ENCODE measurements at places on chromosomes 3 and 15.

DNA sequence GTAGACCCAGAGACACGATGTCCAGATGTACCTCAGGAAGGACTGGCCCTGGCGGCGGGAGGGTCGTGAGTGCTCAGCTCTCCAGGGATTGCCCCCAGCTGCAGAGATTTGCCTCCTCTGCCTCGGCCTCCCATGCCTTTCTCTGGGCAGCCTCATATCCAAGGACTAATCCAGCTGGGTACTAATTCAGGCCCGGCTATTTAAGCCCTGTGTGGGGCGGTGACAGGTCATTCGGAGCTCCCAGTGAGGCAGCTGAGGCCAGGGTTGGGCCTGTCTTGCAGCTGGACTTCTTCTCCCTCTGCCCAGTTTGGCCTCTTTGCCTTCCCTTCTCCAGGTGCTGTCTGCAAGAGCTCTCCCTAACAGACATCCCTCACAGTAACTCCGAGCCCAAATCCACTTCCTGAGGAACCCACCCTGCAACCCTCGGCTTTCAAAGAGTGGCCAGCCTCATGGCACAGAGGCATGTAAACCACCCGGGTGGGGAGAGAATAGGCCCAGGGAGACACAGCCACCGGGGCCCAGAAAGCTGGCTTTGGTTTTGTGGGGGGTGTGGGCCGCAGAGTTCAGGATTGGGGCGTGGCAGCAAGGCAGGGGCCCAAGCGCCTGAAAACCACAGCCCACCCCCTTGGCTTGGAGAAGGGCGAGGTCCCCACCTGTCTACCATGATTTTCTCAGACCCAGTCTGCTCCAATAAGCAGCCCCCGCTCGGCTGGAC lies 85.8 kb downstream of the PPCDC start:
- DNase-seq, result no peak

- no peak for DNase-seq
These were observed 17.5 kb upstream of the SLC25A26 start for GRCh38 chr3:66203275-66203674.

DNA sequence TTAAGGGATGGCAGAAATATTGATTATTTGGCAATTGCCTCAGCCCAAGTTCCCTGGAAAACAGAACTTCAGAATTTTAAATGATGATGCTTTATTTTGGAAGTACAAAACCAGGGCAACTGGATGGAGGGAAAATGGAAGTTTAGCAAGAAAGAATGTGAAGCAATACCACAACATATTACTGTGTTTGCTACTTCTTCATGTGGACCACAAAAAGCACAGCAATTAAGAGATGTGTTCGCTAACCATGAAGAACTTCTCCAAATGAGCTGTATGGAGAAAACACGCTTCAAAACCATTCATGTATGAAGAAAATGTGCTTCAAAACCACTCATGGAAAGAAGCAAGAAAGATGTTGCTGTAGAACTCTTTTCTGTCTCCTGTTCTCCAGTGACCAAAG lies 64.7 kb upstream of the ARL6 start:
- no peak for DNase-seq

DNA sequence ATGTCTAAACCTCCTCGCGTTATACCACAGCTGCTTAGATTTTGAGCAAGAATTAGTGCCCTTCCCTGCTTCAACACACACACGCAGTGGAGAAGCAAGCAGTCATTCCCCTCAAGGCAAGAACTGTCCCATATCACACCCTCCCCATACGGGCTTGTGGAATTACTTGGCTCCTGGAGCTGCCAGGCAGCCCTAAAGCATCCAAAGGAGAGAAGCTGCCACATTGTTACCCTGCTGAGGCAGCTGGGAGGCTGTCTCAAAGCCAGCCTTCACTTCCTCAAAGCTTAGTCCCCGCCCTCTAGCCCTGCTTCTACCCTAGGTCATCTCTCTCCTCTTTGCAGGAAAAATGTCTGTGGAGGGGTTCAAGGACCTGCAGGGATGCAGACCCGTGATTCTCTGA lies 153.4 kb downstream of the RORA start:
- no peak for DNase-seq

DNA sequence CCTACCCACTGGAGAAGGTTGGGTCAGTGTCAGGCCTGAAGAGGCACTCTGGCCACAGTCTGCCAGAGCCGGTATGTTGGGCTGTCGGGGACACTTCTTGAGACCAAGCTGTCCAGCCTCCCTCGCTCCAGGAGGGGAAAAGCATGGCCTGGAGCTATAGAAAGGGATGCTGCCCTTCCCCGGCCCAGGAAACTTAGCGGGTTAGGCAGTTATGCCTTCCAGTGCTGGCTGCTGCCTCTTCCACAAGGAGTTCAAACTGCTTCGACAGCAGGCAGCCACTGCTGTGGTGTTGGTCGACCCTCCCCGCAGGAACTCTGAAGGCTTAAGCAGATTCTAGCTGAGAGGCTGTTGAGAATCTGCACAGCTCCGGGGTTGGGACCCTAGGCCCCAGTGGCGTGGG lies 819.4 kb downstream of the DIPK2A start:
- no peak for DNase-seq

DNA sequence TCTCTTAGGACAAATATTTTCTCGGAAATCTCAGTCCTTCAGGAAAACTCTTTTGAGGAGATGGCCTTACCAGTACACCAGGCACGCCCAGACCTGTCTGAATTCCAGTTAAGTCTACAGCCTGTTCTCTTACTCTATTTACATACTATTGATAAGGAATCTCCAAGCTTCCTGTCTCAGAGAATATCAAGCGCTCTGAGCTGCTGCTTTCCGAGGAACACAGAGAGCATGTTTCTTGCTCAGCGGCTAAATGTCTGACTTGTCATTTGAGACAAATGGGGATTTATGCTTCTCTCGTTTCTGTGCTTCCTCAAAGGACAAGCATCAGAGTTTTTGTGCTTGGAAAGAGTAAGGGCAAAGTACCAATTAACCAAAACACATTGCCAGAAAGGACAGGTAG lies 112.4 kb upstream of the CCDC54 start:
- DNase-seq, result no peak

- DNase-seq, result no peak
These were observed 111.5 kb downstream of the RSRC1 start for GRCh38 chr3:158221426-158221825.

- no peak for DNase-seq
These were observed 80.7 kb downstream of the SEC22A start for GRCh38 chr3:123282461-123282860.

GRCh38 chr15:71596672-71597071 lies 213.7 kb upstream of the NR2E3 start:
- DNase-seq, result no peak

DNA sequence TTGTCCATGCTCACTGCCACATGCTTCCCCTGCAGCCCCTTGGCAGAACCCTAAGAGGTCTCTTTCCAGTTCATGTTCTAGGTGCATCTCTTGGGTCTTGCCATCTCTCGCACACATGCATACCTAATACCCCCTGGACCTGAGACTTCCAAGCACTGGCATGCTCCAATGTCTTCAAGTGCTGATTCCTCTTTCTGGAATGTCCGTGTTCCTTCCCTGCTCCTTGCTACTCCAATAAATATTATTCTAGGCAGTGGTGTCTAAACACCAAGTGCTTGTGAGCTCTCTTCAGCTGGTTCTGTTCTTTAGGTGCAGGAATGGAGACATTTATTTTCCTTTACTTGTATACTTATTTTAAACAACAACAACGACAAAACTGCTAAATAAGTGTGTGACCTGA lies 370.1 kb downstream of the LPP start:
- no peak for DNase-seq

GRCh38 chr15:78684657-78685056 lies 43.6 kb upstream of the CHRNB4 start:
- DNase-seq, result no peak

- DNase-seq, result no peak
These were observed 6.0 kb downstream of the SLC6A1 start for GRCh38 chr3:10998542-10998941.

- no peak for DNase-seq
These were observed 64.2 kb upstream of the TIMP4 start for GRCh38 chr3:12222775-12223485.

- DNase-seq, result peak; percentile 47
These were observed 75.0 kb downstream of the FEM1B start for GRCh38 chr15:68352401-68353062.

DNA sequence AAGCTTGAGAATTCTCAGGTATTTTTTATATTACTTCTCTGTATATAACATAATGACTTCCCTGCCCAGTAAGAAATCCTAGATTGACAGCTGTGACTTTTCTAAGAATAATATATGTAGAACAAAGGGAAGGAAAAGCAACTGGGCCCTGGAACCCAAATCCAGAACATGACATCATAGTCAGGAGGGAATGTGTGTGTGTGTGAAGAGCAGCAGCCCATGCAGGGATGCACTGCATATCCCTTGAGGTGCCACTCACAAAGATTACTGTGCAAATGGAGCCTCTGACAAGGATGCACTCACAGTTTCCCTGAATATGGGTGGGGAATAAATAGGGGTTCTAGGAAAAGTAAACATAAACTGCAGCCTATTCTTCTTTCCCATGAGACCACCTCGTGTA lies 279.5 kb downstream of the NEK10 start:
- DNase-seq, result no peak

DNA sequence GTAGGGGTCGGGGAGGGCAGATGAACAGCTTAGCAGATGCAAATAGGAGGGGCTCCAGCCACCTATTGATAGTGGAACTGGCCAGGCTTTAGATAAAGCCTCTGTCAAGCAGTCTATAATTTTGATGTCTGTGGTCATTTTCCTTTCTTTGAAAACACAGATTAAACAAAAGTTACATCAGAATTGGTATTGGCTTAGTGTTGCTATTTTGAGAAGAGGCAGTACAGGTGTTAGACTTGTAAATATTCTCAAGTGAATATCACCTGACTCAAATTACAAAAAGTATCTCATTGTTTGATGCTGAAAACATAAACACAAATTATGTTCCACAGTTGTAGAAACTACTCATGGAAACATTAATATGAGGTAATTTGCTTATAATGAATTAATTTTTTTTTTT lies 18.1 kb downstream of the GHRL start:
- no peak for DNase-seq

DNA sequence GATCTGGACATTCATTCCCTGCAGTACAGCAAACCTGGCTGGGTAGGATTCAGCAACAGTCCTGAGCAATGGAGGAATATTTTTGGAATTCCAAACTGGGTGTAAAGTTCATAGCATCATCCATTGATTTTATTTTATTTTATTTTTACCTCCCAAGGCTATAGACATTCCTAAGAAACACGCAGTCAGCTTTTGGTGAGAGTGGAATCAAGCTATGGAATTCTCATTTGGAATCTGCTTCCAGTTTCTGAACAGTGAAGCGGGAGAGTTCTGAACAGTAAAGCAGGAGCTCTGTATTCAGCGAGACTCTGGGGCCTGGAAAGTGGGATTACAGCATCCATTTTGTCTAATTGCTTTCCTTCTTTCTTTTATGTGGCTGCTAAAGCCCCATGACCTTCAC lies 1.4 kb upstream of the PDZRN3 start:
- DNase-seq, result no peak

GRCh38 chr3:53229171-53229570 lies 26.7 kb downstream of the TKT start:
- DNase-seq, result no peak

GRCh38 chr3:5198313-5198677 lies 10.8 kb downstream of the EDEM1 start:
- no peak for DNase-seq

GRCh38 chr3:7204848-7205156 lies 343.9 kb downstream of the GRM7 start:
- no peak for DNase-seq

GRCh38 chr3:36227980-36228379 lies 152.3 kb upstream of the STAC start:
- no peak for DNase-seq

GRCh38 chr15:100731267-100732152 lies 129.1 kb downstream of the ASB7 start:
- no peak for DNase-seq

- no peak for DNase-seq
These were observed 253.1 kb downstream of the WDR72 start for GRCh38 chr15:53506370-53506769.

- DNase-seq, result peak; percentile 71
These were observed 58.4 kb downstream of the MAP6D1 start for GRCh38 chr3:183766745-183767606.

DNA sequence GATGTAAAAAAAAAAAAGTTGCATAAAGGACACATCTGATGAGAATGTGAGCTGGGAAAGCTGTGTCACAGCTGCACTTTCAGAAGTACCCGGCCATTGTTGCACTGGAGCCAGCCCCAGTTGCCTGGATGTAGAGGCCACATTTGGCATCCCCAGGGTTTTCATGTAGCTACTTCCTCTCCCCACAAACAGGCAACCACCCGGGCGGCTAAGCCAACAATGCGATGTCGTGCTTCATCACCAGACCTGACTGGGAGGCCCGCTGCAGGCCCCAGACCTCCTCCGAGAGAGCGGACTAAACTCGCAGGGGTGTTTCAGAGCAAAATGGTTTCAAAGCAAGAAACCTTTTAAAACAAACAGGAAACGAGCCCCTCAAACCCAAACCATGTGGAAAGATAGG lies 142.3 kb downstream of the TMCO5A start:
- DNase-seq, result no peak

DNA sequence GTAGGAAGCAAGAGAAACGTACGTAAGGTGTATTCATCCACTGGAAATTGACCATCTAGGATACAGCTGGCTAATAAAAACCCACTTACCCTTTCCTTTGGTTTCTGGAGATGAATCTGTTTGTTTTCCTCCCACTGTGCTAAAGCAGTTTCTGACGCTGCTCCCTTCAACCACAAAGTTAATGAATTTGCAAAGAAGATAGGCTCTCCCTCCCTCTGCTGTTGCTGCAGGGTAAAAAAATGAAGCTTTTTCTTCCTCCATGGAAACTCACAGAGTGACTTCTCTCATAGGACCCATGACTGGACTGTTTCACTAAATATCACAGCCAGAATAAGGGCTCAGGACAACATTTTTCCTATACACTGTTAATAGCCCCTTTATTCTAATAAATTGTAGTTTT lies 172.1 kb upstream of the LRRN1 start:
- no peak for DNase-seq

GRCh38 chr3:119657887-119658702 lies 2.3 kb downstream of the POPDC2 start:
- no peak for DNase-seq

All from stimulated activated naive CD8-positive, alpha-beta T cell treated with anti-CD3 and anti-CD28 coated beads, Interleukin-15, Interleukin-2, amounts not matched to agents 100 U/mL and 50 U/mL, for 24 hours (primary cell).